ENCODE measurements at places on chromosomes 6 and 20.

DNA sequence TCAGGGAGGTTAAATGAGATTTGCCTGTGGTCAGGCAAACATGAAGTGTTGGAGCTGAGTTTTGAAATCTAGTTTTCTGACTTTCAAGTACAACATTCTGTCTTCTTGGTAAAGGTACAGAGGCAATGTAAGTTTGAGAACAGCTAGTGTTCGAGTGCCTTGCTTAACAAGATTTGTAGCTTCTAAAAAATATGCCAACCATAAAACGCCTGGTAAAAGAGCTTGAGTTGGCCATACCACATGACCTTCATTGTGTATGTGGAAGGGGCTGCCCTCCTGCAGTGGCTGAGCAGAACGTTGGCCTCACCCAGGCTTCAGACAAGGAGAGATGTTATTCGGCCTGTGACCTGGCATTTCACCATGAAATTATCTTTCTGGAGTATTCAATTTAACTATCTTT, 86.5 kb downstream of the MAP7 start:
- no peaks in the 10 kb centered on the region for H3K27me3 ChIP-seq
- H3K4me3 ChIP-seq: no peak overlapping the region
- H3K4me1 ChIP-seq: no peaks in the 10 kb centered on the region
- no peaks in the 10 kb centered on the region for H3K36me3 ChIP-seq
- no peak for DNase-seq

DNA sequence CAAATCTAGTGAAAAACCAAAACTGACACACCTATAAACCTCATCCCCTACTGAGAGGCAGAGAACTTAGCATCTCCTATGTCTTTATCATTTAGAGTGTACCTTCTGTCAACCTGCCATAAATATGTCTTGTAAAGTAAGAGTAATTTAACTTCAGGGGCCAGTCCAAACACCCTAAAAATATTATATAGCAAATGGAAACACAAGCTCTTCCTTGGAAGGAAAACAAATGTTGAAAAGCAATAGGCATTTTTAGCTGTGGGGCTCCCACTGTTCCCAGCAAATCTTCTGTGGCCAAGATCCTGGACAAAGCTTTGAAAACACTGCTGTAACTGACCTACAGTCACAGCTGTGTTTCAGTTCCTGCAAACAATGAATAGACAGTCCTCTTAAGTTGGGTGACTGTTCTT, 140.0 kb upstream of the RNF217 start:
- H3K27ac ChIP-seq: no peak overlapping the region
- H3K4me3 ChIP-seq: no peak overlapping the region
- no peak for DNase-seq
- H3K4me1 ChIP-seq: no peaks in the 10 kb centered on the region

- peaks cover 17% of the 10 kb centered on the region for H3K4me1 ChIP-seq
- DNase-seq: no peak
- no peaks in the 10 kb centered on the region for H3K36me3 ChIP-seq
- H3K4me3 ChIP-seq: no peak overlapping the region
These were observed 59.2 kb upstream of the PIM1 start for GRCh38 chr6:37110500-37111461.

GRCh38 chr6:18681832-18682503, 294.8 kb downstream of the RNF144B start:
- H3K4me3 ChIP-seq: no peak overlapping the region
- no peak overlapping the region for H3K27ac ChIP-seq
- no peak for DNase-seq
- H3K4me1 ChIP-seq: no peaks in the 10 kb centered on the region

GRCh38 chr6:50956014-50956413, 137.3 kb downstream of the TFAP2B start:
- no peak overlapping the region for H3K4me3 ChIP-seq
- no peaks in the 10 kb centered on the region for H3K36me3 ChIP-seq
- DNase-seq: no peak
- no peak overlapping the region for H3K27ac ChIP-seq
- H3K4me1 ChIP-seq: no peaks in the 10 kb centered on the region
